LHCN-M2 (cell line): ENCODE measurements at places on chromosomes 4 and X. TPM values are rescaled to one million over a fixed set of nuclear protein-coding genes. Genes with fewer than 3 reads are reported as not detected.

DNA sequence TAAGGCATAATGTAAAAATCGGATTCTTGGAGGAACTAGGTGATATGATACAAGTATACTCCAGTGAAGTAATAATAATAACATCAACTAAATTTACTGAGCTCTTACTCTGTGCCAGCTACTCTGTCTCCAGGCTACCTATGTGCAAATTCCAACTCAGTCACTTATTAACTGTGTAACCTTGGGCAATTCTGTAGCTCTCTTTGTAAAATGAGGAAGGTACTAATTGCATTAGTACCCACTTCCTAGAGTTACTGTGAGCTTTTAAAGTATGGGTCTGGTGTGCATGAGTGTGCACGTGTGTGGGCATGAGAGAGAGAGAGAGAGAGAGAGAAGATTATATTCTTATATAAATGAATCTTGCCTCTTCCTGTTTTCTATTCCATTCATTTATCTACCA is 169.9 kb downstream of the KCNIP4 start:
- DNase-seq, result no peak

DNA sequence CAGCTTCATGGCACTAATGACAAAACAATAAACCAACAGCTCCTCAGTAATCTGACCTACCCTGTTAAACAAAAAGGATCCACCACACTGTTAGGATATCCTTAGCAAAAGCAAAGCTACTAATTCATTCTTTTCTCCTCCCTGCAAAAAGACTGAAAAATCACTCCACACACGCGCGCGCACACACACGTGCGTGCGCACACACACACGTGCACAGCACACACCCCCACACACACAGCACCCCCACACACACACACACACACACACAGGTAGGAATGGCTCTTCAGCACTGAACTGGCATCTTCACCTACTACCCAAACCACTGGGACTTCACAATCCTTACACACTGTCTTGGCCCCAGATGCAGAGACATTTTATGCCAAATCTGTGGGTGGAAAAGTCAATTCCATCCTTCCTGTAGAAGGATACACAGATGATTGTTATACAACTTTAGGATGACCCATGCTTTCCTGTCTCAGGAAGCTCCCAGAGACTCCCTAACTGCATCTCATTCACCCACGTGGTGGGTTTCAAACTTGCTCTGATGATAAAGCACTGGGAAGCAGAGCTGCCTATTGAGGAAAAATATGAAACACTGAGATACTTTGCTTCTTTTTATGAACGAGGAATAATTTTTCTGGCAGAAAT is 102.5 kb downstream of the TSPAN5 start:
- DNase-seq, result no peak

- no peak for DNase-seq
Observed at GRCh38 chrX:155514225-155514624, 55.8 kb upstream of the F8A3 start.

- peak; percentile 60 for DNase-seq
Observed at GRCh38 chr4:77040270-77040669, 35.5 kb downstream of the CCNI start.

The BEND2 gene
- not detected in 2 replicates for total RNA-seq

- DNase-seq, result no peak
Observed at GRCh38 chrX:46260499-46260898, 284.7 kb downstream of the ZNF674 start.

- DNase-seq, result no peak
Observed at GRCh38 chrX:118780509-118780908, 43.1 kb upstream of the ZCCHC12 start.

The PAGE5 gene
- total RNA-seq, result not detected in 2 replicates

GRCh38 chrX:75596178-75596577 is 73.3 kb upstream of the ZDHHC15 start:
- DNase-seq, result no peak

The RUFY3 gene
- 28.9 and 36.4 TPM in 2 replicates for total RNA-seq

DNA sequence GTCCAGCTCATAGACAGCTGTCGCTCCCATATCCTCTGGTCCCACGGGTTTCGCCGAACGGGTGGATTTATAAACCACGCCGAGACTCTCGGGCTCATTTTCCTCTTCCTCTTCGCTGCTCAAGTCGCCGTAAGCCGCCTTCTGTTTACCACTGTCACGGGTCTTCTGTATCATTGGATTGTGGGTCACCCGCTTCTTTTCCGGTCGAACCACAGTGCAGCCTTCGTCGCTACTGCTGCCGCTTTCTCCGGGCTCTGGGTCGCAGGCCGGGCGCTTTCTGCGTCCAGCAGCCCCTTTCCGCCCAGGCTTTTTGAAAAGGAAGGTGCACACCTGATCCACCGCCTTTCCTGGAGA is 311 bp downstream of the RNF113A start:
- no peak for DNase-seq

GRCh38 chr4:27894951-27895350 is 1034.3 kb downstream of the STIM2 start:
- DNase-seq, result no peak

- no peak for DNase-seq
Observed at GRCh38 chr4:72109364-72109763, 77.6 kb downstream of the NPFFR2 start.

GRCh38 chr4:152680988-152681603 is 1.3 kb upstream of the TMEM154 start:
- DNase-seq, result peak; percentile 56

The MAGEB6 gene
- total RNA-seq, result not detected in 2 replicates

- DNase-seq, result no peak
Observed at GRCh38 chr4:15771216-15772058, 6.7 kb upstream of the CD38 start.

The TEX13B gene
- not detected in 2 replicates for total RNA-seq

The H2BW2 gene
- total RNA-seq, result not detected in 2 replicates

- DNase-seq, result no peak
Observed at GRCh38 chrX:107683931-107684330, 55.6 kb downstream of the PRPS1 start.

DNA sequence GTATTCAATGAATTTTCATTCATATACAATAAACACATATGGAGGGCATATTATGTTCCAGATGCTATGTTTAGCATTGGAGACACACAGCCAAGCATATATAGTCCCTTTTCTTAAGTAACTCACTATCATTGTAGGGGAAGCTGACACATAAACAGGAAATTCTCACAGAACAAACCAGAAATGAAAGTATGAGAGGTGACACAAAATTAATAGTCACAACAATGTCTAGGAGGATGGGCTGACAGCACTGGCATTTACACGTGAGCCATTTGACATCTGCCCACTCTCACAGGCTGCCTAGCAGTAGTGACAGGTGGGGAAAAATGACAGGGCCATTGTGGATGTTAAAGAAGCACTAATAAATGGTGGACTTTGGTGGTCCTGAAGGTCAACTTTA is 2.6 kb upstream of the CNOT6L start:
- DNase-seq, result no peak

DNA sequence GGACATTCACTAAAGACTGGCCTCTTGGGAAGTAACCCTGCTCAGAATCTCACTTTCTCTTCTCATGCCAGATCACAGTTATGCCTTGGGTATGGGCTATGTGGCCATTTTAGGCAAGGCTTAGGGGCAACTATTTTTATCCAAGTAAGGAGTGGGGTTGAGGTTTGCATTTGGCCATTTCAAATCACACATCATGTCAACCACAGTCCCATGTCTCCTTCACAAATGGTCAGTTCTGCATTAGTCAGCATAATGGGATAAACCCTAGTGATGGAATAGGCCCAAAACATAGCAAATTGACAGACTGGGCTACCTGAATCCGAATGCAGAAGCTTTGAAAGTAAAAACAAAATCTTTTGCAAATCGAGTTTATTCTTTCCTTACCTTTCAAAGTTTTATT is 827 bp upstream of the RTL3 start:
- peak; percentile 21 for DNase-seq

The GABRB1 gene
- total RNA-seq, result not detected in 2 replicates

DNA sequence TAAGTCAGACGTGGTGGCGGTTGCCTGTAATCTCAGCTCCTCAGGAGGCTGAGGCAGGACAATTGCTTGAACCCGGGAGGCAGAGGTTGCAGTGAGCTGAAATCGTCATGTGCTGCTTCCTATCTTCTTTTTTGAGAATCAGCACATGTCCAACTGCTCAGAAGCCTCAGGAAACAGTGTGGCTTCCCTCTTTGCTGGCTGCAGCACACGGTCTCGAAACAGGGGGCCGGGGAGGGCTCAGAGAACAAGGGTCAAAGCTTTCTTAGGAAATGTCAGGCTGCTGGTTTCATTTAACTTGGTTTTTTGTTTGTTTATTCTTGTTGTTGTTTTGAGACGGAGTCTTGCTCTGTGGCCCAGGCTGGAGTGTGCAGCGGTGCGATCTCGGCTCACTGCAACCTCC is 31.3 kb downstream of the CRLF2 start:
- no peak for DNase-seq

DNA sequence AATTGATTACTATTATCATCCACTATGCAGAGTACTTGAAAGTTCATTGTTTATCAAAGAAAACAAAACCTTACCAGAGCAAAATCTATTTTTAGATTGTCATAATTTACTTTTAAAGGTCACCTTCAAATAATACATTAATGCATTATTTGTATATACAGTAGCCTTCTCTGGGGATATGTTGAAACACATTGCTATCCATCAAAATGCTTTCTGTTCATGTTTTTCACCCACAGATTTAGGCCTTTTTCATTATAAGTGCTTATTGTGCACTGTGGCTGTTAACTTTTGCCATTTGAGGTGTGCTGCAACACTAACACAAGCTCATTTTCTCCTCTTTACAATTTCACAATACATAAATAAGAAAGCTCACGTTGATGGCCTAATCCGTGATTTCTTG is 74.1 kb upstream of the ANKRD50 start:
- no peak for DNase-seq

- DNase-seq, result no peak
Observed at GRCh38 chr4:130608121-130608520, 1512.2 kb downstream of the C4orf33 start.
